ENCODE measurements at places on chromosomes 6 and 20. TPM values are rescaled to one million over a fixed set of nuclear protein-coding genes. Genes with fewer than 3 reads are reported as not detected.

DNA sequence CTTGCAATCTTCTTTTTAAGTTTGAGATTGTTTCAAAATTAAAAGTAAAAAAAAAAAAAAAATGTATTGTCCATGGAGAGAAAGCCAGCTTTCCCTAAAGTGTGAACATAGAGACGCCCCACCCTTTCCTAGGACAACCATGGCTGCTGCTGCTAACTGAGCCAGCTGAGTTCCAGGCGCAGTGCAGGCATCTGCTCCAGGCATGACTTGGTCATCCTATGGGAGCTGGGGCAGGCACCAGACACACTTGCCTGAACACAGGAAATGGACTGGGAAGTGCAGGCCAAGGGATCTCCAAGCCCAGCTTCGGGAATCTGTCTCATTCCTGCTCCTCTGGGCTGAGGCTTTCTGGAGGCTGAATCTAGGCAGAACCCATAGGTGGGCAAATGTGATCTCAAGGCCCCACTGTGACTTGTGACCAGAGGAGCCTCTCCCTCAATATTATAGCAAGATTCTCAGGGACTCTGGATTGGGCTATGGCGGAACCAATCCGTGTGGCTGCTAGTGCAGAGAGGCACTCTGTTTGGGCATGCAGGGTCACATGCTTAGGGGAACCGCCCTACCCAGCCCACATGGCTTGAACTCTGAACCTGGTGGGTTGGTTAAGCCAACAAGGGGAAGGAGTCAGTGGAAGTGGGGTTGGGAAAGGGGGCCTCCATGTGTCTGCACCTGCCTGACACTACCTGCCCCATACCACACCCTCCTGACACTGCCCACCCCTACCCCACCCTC, 138.2 kb upstream of the CST7 start:
- no peak for ATAC-seq

DNA sequence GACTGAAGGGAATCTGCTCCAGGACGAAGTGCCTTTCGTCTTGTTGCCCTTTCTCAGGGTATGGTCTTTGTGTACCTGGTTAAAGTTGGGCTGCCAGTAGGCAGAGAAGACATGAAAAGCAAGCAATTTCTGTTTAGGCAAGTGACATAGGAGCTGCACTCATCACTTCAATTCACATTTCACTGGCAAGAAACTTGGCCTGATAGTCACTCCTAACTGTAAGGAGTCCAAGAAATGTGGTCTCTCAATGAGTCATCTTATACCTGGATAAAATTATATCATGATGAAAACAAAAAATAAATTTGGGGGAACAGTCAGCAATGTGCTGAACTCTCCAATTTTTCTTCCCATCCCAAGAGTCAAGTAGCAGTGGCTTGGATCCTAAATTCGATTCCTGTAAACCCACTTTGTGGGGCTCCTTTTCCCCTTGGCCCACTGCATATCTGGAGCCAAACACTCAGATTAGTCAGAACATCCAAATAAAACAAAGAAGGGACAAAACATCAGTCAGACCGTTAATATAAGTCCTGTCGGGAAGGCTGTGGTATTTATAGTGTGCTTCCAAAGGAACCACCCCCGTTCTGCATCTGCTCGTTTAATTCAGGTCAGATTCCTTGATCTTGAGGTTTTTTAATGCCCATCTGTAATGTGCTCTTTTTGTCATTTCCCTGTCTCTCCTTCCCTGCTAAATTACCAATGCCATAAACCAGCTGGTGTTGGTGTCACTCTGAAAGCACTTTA, 5.0 kb upstream of the GABRR1 start:
- no peak for ATAC-seq

GRCh38 chr20:54727490-54727889, 252.1 kb downstream of the DOK5 start:
- no peak for ATAC-seq

DNA sequence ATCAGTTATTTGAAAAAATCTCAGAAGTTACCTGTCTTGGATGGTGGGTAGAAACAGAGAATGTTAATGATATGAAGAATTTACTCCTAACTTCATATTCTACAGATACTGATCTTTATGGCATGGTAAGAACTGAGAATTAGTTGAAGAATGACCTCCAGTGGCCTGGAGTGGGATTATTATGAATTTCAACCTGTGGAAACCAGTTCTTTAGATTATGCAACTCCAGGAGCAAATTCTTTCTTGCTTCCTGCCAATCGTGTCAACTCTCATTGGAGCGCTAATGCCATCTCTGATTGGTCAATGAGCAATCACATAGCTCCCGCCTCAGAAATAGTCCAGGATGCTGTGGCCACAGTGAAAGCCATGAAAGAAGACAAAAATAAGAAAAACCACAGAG, 40.6 kb downstream of the LYRM2 start:
- ATAC-seq, result no peak

GRCh38 chr20:51318058-51318949, 224.2 kb downstream of the NFATC2 start:
- peak; percentile 82 for ATAC-seq

GRCh38 chr20:11676630-11677287, 240.9 kb upstream of the BTBD3 start:
- no peak for ATAC-seq

GRCh38 chr20:9458138-9458796, 56.1 kb upstream of the LAMP5 start:
- no peak for ATAC-seq

- ATAC-seq, result no peak
Observed at GRCh38 chr6:85419046-85419759, 30.7 kb upstream of the NT5E start.

DNA sequence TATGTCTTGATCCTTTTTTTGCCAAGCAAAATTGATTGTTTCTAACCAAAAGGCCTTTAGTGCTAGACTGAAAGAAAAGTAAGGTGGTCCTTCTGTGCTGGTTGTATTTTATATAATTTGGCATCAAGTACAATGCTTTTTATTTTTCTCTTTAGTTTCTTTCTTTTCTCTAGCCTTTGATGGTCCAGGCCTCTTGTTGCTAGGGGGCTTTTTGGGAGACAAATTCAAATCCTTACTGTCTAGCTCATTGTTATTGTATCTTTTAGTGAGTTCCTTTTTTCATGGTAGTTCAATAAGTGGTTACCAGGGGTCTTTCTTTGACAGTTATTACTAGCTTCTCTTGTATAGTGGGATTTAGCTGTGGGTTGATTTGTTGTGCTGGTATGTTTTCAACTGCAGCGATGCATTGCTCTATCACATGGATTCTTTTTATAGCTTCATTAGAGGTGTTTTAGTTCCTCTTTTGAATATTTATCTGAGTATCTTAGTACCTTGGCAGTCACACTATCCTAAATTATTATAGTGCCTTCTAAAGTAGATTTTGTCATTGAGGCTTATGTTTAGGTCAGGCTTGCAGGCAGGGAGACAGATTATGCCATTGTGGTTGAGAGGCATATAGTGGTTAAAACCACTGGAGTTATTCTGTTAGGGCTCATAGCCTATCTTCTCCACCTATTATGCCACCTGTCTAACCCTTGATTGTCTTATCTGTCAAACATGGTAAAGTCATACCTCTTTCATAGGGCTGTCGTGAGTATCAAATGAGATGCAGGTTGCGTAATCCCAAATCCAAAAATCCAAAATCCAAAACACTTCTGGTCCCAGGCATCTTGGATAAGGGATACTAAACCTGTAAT, 49.5 kb downstream of the KCNS1 start:
- peak; percentile 31 for ATAC-seq

- ATAC-seq, result no peak
Observed at GRCh38 chr6:39812853-39813533, 20.8 kb downstream of the DAAM2 start.

Gene CCM2L
- total RNA-seq, result not detected

Gene UST
- 7.5 TPM for total RNA-seq

Gene TRIM15
- not detected for total RNA-seq

Gene FAM209B
- 0.74 TPM for total RNA-seq

Gene PRSS16
- 1.8 TPM for total RNA-seq

Gene RIPK1
- total RNA-seq, result 18.2 TPM

Gene RIMS1
- total RNA-seq, result not detected
